ENCODE measurements at places on chromosomes 6 and 20.

DNA sequence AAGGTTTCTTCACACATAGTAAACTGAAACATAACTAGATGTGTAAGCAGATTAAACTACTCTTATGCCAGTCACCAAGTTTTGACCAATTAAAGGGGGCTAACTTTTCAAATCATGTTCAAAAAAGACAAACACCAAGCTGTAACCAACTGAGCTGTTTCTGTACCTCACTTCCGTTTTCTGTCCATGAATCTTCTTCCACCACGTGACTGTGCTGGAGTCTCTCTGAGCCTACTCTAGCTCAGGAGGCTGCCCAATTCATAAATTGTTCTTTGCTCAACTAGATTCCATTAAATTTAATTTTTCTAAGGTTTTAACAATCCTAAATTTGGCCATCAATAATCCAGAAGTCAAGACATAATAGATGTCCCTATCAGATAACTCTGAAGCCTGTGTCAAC, 229.4 kb downstream of the FNDC1 start:
- DNase-seq, result no peak

DNA sequence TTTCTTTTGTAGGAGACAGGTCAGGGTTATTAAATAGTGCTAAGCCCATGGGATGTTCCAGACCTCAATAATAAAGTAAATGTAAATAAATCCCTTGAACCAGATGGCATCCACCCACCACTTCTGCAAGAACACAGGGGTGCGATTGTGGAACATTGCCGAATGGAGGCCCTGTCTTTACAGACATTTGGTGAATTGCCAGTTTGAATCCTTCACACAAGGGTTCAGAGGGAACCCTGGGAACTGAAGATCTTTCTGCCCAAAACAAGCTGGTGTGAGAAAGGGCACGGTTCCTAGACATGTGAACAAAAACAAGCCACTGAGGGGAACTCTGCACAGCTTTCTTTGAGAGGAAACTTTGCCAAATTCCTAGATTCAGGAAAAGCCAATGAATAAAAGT, 30.2 kb upstream of the RNF8 start:
- no peak for DNase-seq

DNA sequence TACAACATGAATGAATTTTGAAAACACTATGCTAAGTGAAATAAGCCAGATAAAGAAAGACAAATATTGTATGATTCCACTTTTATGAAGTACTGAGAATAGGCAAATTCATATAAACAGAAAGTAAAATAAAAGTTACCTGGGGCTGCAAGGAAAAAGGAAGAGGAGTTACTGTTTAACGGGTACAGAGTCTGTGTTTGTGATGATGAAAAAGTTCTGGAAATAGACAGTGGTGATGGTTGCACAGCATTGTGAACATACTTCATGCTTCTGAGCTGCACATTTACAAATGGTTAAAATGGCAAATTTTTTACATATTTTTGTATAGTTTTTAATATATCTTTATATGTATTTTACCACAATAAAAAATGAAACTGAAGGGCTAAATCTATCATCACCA, 29.4 kb downstream of the EPB41L2 start:
- no peak for DNase-seq

DNA sequence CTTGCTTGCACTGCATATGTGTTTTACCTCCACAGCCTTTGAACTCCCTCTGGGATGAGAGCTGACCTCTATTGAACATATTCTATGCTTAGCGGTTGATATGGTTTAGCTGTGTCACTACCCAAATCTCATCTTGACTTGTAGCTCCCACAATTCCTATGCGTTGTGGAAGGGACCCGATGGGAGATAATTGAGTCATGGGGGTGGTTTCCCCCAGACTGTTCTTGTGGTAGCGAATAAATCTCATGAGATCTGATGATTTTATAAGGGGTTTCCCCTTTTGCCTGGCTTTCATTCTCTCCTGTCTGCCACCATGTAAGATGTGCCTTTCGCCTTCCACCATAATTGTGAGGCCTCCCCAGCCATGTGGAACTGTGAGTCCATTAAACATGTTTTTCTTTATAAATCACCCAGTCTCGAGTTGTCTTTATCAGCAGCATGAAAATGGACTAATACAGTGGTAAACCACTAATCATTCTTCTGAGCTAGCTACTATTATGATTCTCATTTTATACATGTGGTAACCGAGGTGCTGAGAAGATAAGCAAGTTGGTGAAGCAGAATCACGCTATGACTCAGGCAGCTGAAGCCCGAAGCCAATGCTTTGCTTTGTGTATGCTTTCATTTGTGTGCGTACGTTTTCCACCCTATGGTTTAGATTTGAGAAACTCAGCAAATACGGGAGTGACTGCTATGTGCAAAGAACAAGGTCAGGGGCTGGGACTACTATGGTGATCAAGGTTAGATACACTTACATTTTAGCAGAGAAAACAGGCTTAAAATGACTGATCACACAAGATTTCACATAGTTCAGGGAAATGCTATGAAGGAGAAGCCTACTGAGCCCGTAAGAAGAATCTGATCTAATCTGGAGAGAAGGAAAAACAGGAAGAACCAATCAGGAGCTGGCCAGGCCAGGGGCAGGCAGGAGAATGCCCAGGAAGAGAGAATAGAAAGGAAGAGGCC, 363.5 kb downstream of the ESR1 start:
- DNase-seq, result no peak

- no peak for DNase-seq
These were observed 168.2 kb downstream of the THBS2 start for GRCh38 chr6:169085466-169085865.

DNA sequence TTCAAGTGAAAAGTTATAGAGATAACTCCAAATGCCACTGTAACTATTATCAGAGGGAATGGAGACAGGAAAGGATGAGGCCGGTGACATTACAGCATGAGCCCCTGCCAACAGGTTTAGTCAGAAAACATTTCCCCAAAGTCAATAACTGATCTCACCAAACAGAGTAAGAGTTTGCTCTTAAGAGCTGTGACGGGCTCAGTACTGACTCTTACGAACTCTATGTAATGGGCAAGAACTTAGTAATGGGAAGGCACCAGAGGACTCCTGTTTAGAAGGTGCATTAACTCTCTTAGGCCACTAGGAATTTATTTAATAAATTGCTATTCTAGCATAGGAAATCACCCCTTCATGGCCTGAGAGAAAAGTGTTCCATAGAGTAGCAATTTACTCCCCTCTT, 76.8 kb downstream of the SAMD5 start:
- DNase-seq, result no peak

Measured in AML-193 (cell line).